ENCODE measurements at places on chromosomes 13 and 19.

DNA sequence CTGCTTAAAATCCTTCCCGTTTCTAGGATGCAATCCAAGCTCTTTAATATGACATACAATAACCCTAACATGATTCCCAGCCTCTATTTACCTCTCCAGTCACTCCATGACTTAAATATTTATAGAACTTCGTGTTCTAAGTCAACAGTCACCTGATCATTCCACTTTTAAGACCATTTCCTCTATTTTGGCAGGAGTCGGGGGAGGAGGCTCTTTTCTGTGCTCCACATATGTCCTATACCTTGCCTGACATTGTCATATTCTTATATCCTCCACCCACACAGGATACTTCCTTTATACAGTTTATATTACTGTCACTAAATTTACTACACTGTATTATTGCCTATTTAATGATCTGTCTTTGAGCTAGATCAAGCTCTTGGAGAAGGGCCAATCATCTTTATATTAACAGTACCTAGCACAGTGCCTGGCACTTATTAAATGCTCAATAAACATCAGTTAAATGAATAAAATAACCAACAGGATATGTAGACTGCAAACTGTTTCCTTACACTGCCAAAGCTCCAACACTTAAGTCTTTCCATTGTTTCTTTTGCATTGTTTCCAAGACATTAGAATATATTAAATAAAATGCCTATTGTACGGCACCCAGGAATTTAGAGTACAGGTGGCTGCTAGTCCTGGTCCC is 2.7 kb downstream of the ARGLU1 start:
- DNase-seq, result no peak

GRCh38 chr19:17447704-17448130 is 751 bp downstream of the TMEM221 start:
- no peak for DNase-seq

- DNase-seq, result no peak
These were observed 139.9 kb downstream of the MRPL57 start for GRCh38 chr13:21316376-21316775.

DNA sequence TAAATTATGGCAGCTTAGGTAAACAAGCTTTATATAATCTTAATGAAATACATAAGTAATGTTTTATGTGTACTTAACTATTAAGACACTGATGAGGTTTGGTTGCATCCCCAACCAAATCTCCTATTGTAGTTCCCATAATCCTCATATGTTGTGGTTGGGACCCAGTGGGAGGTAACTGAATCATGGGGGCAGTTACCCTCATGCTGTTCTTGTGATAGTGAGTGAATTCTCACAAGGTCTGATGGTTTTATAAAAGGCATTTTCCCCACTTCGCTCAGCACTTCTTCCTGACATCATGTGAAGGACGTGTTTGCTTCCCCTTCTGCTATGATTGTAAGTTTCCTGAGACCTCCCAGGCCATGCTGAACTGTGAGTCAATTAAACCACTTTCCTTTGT is 212.7 kb downstream of the DIAPH3 start:
- no peak for DNase-seq

GRCh38 chr19:39303373-39304184 is 7.4 kb downstream of the IFNL1 start:
- DNase-seq, result no peak

- no peak for DNase-seq
These were observed 76.7 kb downstream of the RASL11A start for GRCh38 chr13:27347211-27347772.

GRCh38 chr13:111204438-111205177 is 89.5 kb downstream of the ARHGEF7 start:
- DNase-seq, result no peak

DNA sequence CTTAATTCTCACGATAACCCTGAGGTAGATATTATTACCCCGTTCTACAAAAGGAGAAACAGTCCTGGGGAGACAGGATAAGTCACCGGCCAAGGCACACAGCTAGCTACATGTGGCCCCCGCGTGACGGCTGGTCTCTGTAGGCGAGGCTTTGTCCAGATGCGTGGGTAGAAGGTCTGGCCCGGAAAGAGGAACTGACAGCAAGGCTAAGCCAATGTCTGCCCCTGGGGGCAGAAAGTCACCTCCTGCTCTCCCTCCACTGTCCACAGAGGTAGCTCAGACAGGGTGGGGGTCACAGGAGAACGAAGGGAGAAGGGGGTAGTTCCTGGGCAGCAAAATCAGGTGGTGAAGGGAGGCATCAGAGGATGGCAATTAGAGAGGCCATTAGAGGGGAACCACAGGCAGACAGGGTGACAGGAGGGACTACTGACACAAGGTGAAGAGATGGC is 1.8 kb downstream of the APOC4 start:
- peak; percentile 31 for DNase-seq

GRCh38 chr19:41927497-41928192 is 604 bp downstream of the ERFL start:
- DNase-seq, result no peak

DNA sequence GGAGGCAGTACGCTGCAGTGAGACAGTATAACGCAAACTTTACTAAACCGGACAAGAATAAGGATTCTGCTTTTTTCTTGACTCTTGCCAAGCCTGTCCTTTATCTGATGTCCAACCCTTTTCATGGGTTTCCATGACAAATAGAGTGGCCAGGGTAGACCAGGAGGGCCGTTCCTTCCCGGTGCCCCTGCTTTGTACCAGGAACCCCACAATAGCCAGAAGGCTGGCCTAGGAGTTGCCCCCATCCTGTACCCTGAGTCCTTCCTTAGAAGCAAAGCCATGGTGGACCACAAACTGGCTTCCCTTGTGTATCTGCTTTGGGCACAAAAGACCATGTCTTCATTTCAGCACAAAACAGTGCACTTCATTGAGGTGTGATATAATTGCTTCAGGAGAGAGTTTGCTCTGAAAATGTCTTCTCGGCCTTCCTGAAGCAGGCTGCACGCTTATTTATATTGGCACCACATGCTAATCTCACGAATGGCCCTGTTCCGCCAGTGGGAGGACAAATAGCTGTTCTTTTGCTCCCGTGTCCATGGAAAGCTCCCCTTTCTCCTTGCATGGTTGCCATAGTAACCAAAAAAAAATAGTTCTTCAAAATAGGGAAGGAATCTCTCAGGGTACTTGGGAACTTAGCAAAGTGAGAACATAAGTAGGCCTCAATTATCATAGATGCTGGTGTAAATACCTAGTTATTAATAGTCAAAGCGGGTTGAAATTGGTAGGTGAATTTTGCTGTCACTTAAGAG is 222.1 kb downstream of the ZIC5 start:
- DNase-seq, result no peak

- DNase-seq, result no peak
These were observed 5.5 kb downstream of the DLEU7 start for GRCh38 chr13:50838031-50838430.

- DNase-seq, result no peak
These were observed 20.5 kb downstream of the NCAN start for GRCh38 chr19:19232261-19232721.

GRCh38 chr13:32893176-32893575 is 123.0 kb upstream of the KL start:
- no peak for DNase-seq

DNA sequence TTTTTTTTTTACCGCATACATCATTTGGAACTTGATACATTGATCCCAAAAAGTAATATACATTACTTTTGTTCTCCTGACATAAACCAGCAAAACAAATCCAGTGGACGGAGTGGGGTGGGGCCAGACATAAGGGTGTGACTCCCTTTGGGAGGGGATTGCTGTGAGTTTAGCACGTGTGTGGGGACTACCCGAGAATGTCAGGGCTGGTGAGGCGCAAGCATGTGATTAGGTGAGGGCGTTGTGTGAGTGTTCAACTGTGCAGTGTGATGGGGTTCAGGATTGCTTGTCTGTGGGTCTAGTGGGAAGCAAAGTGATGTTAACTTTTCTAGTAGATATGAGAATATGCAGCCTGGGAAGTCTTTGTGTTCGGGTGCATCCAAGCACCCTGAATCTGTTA is 468.0 kb downstream of the TSHZ3 start:
- DNase-seq, result no peak

DNA sequence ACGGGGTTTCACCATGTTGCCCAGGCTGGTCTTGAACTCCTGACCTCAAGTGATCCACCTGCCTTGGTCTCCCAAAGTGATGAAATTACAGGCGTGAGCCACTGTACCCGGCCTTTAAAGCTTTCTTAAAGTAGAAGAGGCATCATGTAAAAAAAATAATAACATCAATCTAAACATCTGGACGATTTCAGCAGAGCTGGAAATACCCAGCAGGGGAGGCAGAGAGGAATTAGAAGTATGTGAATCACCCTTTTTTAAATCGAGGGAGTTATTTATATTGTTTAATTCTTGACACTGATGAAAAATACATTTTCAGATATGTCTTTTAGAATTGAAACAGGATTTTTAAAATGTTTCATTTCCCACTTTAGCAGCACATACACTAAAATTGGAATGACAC is 37.4 kb upstream of the MTIF3 start:
- no peak for DNase-seq

GRCh38 chr19:11018179-11018578 is 57.3 kb downstream of the SMARCA4 start:
- DNase-seq, result no peak

DNA sequence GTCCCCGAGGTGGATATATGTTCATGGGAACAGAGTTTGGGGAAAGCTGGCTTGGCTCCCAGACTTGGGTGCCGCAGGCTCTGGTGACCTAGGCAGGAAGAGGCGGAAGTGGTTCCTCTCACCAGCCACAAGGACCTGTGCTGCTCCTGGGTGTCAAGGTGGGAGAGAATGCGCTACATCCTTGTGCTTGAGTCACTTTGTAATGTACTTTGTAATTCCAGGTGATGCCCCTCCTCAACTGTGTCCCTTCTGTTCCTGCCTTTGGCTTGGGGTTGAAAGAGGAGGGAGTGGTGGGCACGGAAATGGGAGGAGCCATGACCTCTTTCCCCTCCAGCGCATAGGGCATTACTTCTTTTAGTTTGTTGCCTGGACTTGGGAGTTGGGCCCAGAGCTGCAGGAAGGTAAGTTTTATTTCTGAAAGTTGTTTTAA is 10.9 kb downstream of the GARRE1 start:
- no peak for DNase-seq

- DNase-seq, result no peak
These were observed 8.6 kb downstream of the RPS9 start for GRCh38 chr19:54209058-54209810.

DNA sequence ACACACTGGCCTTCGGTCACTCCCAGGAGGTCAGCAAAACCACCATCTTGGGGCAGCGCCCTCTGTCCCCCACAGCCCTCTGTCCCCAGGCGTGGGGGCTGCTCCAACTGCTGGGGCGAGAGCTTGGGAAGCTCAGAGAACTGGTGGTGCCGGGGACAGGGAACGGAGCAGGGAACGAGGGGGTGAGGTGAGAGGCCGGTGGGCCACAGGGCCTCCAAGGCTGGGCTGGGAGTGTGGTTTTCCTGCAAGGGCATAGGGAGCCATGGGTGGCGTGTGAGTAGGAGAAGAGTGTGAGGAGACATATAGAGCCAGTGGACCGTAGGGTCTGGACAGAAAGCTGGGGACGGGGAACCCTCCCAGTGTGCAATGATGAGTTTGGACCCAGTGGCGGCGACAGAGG is 34.1 kb downstream of the F2RL3 start:
- DNase-seq, result no peak

- DNase-seq, result no peak
These were observed 8.7 kb downstream of the SIRT6 start for GRCh38 chr19:4173479-4174212.
